ENCODE measurements at places on chromosomes 12 and 14.

DNA sequence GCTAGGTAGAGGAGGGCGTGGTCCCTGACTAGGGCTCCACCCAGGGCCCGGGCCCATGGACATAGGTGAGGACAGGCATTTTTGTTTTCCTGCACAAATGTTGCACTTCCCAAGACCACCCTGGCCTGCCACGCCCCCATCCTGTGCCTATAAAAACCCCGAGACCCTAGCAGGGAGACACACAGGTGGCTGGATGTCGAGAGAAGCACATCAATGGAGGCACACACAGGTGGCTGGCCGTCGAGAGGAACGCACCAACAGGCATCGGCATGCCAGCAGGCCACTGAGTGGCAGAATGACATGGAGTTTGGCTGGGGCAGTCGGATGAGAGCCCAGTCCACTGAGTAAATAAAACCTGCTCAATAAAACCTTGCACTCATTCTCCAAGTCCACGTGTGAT is 157.9 kb upstream of the ABCD2 start:
- DNase-seq, result no peak

DNA sequence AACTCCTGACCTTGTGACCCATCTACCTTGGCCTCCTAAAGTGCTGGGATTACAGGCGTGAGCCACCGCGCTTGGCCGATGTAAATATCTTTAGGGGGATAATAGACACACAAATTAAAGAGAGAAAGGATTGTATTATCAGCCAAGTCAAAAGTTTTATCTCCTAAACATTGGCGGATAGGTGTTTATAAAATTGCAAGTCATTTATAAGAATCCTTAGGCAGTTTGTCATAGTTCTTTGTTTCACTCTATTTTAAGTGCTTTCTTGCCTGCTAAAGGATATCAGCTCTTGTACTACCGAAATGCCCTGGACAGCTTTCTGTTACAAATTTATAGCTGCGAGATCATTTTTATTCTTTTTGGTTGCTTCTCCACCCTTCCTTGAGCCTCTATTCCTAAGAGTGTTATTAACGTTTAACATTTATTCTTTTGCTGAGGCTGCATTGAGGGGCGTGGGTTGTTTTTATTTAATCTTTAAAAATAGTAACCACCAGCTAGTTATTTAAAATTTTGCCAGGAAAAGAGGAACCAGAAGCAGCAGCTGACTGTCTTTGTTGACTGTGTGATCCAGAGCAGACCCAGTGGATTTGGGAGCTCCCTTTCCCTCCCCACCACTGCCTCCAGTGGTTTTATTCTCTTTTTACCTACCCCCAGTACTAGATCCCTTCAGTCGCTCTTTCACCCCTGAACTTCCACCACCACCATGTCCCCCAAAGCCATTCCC is 106.4 kb downstream of the DIP2B start:
- DNase-seq, result no peak

DNA sequence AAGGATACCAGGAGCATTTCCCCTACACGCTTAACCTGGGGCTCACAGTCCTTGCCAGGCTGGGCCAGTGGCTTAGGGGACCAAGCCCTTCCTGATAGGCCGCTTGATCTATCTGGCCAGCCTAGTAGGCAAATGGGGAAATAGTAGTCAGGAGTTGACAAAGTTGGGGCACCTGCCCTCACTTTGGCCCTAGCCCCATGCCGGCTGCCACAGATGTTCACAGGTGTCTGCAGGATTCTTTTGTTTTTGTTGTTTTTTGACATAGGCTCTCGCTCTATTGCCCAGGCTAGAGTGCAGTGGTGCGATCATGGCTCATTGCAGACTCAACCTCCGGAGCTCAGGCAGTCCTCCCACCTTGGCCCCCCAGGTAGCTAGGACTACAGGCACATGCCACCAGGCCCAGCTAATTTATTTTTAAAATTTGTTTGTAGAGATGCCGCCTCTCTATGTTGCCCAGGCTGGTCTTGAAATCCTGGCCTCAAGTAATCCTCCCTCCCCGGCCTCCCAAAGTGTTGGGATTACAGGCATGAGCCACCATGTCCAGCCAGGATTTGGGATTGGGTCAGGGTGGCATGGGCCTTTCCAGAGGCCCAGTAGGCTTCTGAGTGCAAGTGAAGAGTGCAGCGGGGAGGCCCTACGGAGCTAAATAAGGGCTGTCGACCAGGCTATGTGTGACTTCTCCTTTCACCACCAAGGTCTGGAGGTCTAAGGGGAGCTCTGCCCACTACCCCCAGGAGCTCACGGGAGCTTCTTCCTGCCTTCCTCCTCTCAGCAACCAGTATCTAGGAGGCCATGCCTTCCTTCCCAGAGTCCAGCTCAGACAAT is 15.5 kb upstream of the HDAC7 start:
- DNase-seq, result no peak

GRCh38 chr12:63922474-63922873 is 78.0 kb downstream of the SRGAP1 start:
- no peak for DNase-seq

GRCh38 chr12:30164382-30165318 is 380.9 kb upstream of the TMTC1 start:
- DNase-seq, result no peak

- no peak for DNase-seq
Measured at GRCh38 chr12:116736962-116737773, 701 bp downstream of the SPRING1 start.

GRCh38 chr14:81449114-81449513 is 49.0 kb upstream of the STON2 start:
- DNase-seq, result no peak

- DNase-seq, result no peak
Measured at GRCh38 chr12:20445687-20446086, 77.3 kb downstream of the PDE3A start.

DNA sequence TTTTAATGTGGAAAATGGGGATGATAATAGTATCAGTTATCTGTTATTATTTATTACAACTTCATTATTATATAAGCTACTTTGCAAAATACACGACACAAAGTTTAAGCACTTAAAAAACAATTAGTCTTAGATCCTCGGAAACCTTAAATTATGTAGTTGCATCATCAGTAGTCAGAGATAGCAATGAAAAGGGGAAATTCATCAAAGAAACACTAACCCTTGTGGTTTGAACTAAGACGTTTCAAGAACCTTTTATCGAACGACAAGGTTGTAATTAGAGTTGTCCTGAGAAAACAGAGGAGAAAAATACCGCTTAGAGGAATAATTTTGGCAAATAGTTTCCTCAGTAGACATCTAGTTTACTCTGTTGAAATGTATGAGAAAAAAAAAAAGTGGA is 198.5 kb downstream of the PTPRO start:
- DNase-seq, result no peak

DNA sequence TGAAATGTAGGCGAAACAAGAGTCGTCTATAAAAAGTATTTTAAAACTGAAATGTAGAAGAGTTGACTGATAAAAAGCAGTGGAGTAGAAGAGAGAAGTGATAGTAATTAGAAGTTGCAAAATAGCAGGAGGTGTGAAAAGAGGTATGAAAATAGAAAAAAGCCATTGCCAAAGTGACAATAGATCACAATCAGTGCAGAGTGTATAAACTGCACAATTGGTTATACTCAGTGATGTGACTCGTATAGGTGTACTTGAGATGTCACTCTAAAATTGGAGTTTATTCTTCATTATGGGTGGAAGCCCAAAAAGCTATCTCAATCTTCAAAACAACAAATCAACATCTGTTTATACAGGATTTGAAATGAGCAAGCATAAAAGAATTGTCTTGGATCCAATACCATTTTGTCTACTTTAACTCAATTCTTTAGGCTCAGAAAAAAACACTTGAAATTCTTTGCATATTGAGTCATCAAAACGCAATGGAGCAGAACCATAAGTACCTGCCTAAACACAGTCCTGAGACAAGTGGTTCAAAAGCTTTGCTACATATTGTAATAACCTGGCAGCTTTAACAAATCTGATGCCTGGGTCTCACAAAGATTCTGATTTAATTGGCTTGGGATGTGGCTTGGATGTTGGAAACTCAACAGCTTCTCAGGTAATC is 8.8 kb downstream of the IKBIP start:
- DNase-seq, result no peak

GRCh38 chr12:123064885-123065619 is 84.6 kb downstream of the ARL6IP4 start:
- DNase-seq, result no peak

GRCh38 chr12:106715582-106715981 is 58.9 kb upstream of the RIC8B start:
- no peak for DNase-seq

DNA sequence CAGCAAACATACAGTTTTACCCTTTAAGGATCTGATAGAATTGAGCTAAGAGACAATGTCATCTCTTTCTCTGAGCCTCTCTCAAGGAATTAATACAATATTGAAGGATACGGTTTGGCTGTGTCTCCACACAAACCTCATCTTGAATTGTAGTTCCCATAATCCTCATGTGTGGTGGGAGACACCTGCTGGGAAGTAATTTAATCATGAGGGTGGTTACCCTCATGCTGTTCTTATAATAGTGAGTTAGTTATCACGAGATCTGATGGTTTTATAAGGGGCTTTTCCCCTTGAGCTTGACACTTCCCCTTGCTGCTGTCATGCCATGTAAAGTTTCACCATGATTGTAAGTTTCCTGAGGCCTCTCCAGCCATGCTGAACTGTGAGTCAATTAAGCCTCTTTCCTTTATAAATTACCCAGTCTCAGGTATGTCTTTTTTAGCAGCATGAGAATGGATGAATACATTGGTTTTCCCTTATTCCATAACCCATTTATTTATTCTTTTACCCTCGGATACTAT is 47.6 kb downstream of the TMEM30B start:
- no peak for DNase-seq

- DNase-seq, result no peak
Measured at GRCh38 chr14:47626151-47627035, 49.0 kb downstream of the MDGA2 start.

Measured in hematopoietic multipotent progenitor cell treated with erythropoietin and hydrocortisone succinate and interleukin-3 and kit ligand, for 8 days (in vitro differentiated cells).